KG1 (cell line): ENCODE measurements at places on chromosomes 2 and 18.

GRCh38 chr2:139353874-139354273 lies 573.7 kb upstream of the NXPH2 start:
- DNase-seq = no peak

DNA sequence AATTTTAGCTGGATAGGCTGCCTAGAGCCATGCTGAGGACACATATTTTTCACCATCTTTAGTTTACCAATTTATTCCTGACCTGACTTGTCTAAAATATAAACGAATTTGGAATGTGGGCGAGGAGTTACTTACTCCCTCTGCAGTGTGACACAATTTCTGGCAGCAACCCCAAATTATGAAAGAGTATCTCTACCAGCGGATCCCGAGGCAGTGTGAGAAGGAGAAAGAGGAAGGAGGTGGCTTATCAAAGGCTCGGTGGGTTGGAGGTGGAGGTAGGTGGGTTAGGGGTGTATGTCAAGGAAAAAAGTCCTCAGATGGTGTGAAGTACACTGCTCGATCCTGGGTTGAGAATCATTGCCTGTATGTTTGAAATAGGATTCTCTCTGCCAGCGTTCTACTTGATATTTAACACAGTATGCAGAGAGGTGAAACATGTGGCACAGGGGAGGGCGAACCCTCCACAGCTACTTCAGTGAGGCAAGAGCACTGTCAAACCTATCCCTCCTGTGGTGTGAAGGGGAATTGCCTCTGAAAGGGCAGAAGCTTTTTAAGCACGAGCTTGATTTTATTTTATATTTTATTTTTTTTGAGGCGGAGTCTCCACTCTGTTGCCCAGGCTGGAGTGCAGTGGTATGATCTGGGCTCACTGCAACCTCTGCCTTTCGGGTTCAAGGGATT lies 76.0 kb downstream of the RFTN2 start:
- no peak for DNase-seq

DNA sequence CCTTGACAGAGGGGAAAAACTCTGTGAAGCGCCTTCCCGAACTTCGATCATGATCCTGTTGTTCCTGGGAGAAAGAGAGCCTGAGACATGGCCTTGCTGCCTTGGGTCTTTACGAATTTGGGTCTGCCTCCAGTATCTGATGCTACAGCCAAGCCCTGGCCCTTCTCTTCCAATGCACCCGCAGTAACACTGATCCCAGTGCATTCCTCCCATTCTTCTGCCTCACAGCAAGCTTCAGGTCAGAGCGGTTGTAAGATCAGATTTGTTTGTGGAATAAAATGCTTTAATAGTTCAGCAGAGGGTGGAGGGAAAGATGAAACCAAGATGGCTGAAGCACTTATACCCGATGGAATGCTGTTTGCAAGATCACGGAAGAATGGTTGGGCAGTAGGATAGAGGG lies 196.7 kb upstream of the SIX2 start:
- DNase-seq = no peak

- DNase-seq = no peak
Observed at GRCh38 chr2:72425996-72426395, 278.3 kb upstream of the CYP26B1 start.

- no peak for DNase-seq
Observed at GRCh38 chr2:141767691-141768090, 363.1 kb downstream of the LRP1B start.

DNA sequence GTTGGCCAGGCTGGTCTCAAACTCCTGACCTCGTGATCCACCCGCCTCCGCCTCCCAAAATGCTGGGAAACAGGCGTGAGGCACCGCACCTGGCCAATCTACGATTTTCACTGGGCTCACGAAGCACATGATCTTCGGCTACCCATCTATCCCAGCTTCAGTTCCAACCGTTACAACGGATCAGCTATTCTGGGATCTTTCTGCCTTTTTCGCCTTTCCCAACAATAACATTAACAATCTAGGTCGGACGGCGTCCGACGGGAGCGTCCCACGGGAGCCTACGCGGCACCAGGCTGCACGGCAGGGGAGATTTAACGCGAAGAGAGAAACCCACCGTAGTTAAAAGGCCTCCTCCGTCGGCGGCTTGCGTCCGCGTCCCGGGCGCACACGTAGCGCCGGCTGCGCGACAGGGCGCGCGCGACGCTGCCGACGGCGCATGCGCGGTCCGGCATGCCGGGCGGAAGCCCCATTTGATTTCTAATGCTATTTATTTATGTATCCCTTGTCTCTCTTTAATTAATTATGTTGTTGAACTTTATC lies at the start of gene MSL3B:
Gene MSL3B, minus strand, starts transcription at position 394 of the 540 bp plus-strand sequence.
- peak; percentile 46 for DNase-seq
